NCI-H1694 (cell line): ENCODE measurements at places on chromosomes 12 and 14.

DNA sequence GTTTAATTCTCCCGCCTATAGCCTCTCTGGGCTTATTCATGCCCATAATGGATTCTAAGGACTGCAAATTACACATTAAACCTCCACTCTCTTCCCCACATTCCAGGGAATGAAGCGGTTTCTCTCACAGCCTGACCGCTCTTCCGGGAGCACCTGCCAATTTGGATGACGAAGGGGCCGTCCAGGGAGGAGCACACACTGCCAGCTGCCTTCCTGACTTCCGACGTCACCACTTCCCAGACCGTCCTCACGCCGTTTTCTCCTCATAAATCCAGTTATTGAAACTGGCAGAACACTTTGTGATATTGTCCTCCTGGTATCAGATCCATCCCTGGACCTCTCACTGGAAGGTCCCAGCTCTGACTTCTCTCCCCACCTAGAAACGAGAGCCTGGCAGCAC is 87.6 kb downstream of the GCH1 start:
- DNase-seq: no peak

GRCh38 chr12:100398307-100398706 is 41.4 kb downstream of the SLC17A8 start:
- DNase-seq: no peak

GRCh38 chr12:80714846-80715245 is 1.9 kb upstream of the MYF5 start:
- no peak for DNase-seq

GRCh38 chr12:97813301-97813700 is 350.7 kb downstream of the RMST start:
- DNase-seq: no peak

DNA sequence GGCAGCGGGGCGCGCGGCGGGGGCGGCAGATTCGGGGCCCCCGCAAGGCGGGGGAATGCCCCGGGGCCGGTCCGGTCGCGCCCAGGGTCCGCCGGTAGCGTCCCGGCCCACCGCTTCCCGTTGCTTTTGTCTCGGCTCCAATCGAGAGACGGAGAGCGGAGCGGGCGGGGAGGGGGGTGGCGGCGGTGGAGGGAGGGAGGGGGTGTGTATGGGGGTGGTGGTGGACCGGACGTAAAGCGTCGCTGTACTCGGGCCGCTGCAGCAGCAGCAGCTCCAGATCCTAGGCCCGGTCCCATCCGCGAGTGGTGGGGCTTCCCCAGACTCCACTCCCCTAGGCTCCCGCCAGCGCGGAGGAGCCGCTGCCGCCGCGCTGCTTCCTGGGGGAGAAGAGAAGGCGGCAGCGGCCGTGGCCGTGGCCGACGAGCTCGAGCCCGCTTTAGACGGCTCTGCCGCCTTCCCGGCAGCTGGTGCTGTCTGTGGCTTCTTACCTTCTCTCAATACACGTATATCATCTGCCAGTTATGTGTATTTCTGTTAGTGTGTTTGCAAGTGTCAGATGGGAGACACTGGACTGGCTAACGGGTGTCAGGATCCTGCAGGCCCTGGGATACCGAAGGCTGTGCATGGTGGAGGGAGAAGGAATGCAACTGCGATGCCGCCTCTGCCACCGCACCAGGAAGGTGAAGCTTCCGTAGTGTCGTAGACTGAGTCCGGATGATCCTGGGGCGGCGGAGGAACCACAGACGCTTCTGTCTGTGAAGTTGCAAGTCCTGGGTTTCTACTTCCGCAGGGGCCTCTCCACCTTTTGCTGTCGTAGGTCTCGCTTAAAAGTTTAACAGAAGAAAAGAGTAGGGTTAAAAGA is 508 bp downstream of the CNOT2 start:
- DNase-seq: peak; percentile 21

DNA sequence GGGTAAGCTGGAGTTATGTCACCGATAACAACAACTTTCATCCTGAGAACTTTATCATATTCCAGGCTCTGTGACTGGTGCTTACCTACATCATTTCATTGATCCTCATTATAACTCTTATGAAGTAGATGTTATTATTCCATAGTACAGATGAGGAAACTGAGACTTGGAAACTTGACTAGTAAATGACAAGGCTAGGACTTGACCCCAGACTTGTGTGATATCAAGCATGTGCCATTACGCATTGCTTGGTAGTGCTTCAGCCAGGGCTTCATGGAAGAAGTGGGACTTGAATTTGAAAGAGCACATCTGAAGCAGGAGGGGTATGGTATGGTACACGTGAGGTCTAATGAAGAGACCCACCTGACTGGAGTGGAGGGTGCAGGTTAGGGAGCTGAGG is 11.9 kb downstream of the AVIL start:
- DNase-seq: no peak

GRCh38 chr14:56414236-56414635 is 165.4 kb upstream of the TMEM260 start:
- DNase-seq: no peak

- DNase-seq: no peak
Observed at GRCh38 chr14:102728501-102728900, 48.7 kb upstream of the TRAF3 start.

GRCh38 chr14:95300002-95300696 is 19.6 kb downstream of the CLMN start:
- DNase-seq: peak; percentile 65

DNA sequence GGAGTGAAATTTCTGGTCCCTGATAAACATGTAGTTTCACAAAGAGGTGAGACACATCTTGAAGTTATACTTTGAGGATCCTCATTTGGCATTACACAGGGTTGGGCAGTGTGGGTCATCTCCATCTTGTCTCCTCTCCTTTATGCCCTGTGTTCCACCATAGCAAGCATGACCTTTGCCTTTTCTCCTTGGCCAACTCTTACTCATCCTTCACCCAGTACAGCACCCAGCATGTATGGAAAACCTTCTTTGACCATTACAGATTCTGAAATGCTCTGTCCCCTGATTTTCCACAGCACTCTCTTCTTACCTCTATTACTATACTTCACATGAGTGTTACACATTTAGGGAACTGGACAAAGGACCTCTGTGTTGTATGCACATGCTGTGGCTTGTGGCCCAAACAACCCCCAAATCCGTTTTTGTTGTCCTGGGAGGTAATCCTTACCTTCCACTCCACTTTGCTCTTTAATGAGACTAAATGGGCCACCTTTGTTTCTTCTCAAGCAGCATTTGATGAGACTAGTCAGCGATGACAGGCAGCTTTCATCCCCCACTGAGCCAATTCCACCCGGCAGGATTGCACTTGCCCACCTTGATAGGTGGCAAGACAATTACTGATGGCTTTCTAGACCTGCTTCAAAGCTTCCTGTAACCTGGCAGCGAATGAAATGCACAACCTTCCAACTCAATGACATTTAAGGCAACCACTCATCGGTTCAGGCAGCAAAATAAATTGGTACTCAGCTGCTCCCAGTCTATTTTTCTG is 163.5 kb downstream of the MON2 start:
- no peak for DNase-seq

GRCh38 chr12:109588461-109589239 is 15.1 kb downstream of the MVK start:
- no peak for DNase-seq

GRCh38 chr12:116697305-116697704 is 40.6 kb downstream of the SPRING1 start:
- DNase-seq: peak; percentile 29

GRCh38 chr14:75156901-75157300 is 19.5 kb downstream of the TMED10 start:
- DNase-seq: no peak

DNA sequence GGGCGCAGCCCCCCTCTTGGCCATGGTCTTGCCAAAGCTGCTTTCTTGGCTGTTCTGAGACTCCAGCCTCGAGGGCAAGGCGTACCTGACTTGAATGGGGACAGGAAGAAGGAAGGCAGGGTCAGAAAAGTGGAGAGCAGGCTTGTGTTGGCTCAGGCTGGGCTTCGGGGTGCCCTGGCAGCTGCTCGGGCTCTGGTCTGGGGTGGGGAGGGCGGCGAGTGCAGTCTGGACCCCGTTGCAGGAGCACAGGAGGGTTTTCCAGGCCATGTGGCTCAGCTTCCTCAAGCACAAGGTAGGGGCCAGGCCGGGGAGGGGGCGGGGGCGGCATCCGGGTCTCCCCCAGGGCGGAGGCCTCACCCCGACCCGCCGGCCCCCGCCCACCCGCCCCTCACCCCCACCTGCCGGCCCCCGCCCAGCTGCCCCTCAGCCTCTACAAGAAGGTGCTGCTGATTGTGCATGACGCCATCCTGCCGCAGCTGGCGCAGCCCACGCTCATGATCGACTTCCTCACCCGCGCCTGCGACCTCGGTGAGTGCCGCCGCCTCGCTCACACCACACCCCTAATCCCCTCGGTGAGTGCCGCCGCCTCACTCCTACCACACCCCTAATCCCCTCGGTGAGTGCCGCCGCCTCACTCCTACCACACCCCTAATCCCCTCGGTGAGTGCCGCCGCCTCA is 4.2 kb downstream of the NOC4L start:
- DNase-seq: no peak

- no peak for DNase-seq
Observed at GRCh38 chr14:50784683-50785456, 46.1 kb downstream of the NIN start.

DNA sequence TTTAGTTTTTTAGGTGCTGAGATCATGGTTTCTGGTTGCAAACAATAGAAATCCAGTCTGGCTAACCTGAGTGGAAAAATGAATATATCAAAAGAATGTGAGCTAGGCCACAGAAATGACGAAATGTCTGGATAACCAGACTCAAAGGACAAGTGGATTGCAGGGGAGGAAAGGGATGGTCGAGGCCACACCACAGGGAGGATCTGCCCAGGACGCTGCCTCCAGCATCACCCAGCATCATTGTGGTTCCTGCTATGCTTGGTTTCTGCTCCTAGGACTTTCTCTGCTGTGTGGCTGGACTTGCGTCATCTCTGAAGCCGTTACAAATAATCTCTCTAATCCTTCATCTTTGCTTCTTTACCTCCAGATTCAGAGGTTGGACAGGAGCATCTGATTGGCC is 80.4 kb downstream of the TTC8 start:
- no peak for DNase-seq

- DNase-seq: no peak
Observed at GRCh38 chr14:34496007-34496678, 34.1 kb upstream of the SPTSSA start.

GRCh38 chr14:50067723-50068495 is 48.5 kb downstream of the VCPKMT start:
- DNase-seq: no peak

- DNase-seq: no peak
Observed at GRCh38 chr14:67360470-67361206, 510 bp downstream of the EIF2S1 start.

DNA sequence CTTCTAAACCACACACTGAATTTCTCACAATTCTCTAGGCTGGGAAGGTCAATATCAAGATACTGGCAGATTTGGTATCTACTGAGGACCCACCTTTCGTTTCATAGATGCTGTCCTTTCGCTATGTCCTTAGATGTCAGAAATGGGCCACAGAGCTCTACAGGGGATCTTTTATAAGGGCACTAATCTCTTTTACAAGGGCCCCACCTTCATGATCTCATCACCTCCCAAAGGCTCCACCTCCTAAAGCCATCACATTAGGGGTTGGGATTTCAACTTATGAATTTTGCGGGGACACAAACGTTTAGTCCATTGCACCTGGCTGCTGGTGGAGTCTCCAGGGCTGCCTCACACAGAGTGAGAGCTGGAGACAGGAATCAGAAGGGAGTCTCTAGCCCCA is 79.9 kb downstream of the ACACB start:
- no peak for DNase-seq

- no peak for DNase-seq
Observed at GRCh38 chr12:57009949-57010626, 3.7 kb upstream of the ZBTB39 start.

- no peak for DNase-seq
Observed at GRCh38 chr14:65550779-65551643, 138.5 kb downstream of the FUT8 start.

DNA sequence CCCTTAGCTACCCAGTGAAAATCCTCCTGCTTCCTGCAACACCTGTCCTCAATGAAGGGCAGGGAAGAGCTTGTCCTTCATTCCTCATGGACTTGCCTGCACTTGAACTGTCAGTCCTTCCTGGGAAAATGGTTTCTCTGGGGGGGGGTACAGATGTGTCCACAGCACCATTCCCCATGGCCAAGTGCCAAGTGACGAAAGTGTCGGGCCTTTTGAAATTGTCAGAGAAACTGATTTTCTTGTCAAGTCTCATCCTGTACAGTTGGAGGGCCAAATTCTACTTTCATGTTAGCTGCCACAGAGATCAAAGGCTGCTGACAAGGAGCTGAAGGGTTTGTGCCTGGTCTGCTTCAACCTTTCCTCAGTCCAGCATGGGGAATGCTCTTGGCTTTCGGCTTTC is 179.5 kb upstream of the PARP11 start:
- no peak for DNase-seq

GRCh38 chr12:15700595-15700994 is 88.6 kb downstream of the EPS8 start:
- no peak for DNase-seq

GRCh38 chr14:73290279-73290678 is 53.0 kb downstream of the PAPLN start:
- DNase-seq: no peak

DNA sequence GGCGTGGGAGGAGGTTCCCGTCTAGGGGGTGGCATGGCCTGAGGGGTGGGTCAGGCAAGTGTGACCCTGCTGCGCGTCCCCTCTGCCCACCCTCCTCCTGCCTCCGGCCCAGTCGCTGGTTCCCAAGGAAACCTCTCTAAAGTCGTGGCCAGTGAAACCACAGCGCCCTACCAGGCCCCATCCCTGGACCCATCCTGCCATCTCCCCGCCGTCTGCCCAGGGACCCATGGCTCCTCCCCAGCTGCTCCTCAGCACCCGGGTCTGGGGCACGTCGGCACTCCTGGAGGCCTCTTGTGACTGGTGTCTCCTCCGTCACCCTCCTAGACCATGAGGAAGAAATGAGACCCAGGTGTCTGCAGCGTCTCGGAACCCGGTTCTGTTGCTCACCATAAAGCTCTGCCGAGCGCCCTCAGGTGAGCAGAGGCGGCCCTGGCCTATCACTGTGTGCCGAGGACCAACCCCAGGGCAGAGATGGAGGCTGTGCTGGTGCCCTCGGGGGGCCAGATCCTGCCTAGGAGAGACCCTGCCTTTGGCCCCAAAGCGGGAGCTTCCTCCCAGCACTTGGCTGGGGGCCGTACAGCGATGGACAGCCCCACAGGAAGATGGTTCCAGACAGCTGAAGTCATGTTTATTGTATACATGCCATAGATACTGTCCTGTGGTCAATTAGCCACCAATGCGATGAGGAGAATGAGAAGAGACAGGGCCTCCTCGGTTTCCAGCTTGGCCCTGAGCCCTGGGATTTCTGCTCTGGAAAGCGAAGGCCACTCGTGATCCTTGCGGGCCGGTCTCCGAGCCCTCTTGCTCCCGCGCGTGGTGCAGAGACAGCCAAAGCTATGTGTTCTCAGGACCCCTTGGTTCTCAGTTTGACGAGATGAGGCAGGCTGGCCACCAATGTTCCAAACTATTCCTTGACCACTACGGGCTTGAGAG is 222.5 kb upstream of the RTL1 start:
- no peak for DNase-seq

GRCh38 chr12:65122703-65123102 is 1.6 kb upstream of the WIF1 start:
- no peak for DNase-seq
